C1 segment of cervical spinal cord (tissue), 14 donors: ENCODE measurements at places on chromosomes 3 and 15.

DNA sequence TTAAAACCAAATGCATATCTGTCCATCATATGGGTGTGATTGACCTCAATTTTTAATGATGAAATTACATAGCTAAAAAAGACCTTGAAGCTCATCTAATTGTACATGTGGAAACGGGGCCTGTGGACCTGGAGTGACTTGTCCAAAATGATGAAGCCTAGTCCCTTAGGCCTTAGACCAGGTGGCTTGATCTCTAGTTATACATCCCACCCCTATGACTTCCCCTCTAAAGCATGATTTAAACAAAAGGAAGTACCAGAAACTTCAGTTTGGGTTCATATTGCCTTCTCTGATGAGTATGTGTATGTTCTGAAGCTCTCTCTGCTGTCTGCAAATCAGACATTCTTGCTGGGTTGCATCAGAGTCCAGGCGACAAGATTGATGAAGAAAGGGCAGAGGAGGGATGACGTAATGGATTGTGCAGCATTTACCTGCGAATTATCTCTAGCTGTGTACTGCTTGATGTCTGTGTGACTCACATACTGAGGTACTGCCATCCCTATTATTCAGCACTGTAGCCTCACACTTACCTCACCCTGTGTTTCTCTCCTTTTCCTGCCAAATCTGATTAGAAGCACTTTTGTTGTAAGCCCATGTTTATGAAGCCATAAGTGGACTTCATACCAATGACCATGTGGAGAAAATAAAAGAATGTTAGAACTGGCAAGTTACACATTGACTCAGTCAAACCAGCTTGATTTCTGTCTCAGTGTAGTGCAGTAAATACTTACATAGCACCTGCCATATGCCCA is 111.5 kb downstream of the FILIP1L start:
- no peak for DNase-seq

- no peak for DNase-seq
Measured at GRCh38 chr3:74693696-74694393, 79.4 kb upstream of the CNTN3 start.

DNA sequence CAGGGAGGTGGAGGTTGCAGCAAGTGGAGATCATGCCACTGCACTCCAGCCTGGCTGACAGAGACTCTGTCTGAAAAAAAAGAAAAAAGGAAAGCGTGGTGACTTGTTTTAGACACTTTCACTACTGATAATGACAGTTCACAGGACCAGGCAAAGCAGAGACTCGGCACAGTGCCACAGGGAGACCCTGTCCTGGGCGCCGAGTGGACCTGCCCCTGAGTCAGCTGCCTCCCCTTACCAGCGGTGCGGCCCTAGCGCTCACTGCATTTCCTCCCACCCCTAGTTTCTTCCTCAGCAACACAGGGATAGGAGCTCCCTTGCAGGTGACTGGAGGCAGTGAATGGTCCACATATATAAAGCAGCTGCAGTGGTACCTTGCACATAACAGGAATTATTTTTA is 38.7 kb upstream of the NSMCE3 start:
- no peak for DNase-seq

- DNase-seq, result no peak
Measured at GRCh38 chr15:90124507-90124906, 22.2 kb upstream of the IDH2 start.

DNA sequence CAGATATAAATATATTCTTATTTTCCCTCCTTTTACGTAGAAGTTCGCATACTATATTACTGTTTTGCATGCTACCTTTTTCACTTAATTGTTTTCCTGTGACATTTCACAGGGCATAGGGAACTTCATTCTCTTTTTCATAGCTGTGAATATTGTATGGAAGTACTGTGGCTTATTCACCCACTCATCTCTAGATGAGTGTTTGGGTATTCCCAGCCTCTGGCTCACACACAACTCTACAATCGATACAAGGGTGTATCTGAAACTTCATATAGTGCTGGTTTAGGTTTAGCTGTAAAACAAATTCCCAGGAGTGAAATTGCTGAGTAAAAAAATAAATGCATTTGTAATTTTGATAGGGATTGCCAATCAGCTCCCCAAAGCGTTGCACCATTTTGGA is 55.3 kb upstream of the MAGI1 start:
- DNase-seq, result no peak

DNA sequence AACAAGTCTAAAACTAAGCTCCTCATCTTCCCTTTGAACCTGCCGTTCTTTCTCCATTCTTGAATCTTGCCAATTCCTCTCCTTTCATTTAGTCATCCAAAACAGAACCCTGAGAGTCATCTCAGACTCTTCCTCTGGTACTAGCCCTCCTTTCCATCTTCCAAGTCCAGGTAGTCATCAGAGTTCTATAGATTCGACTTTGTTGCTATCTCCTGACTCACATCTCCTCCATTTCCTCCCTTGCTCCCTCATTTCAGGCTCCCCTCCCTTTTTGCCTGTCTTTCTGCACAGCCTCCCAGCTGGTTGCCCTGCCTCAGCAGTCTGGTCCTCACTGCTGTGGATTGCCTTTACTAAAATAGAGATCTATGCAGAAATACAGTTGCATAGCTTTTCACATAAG is 4.7 kb downstream of the ATG7 start:
- DNase-seq, result no peak

- no peak for DNase-seq
Measured at GRCh38 chr15:29396176-29396811, 126.7 kb upstream of the NSMCE3 start.

- no peak for DNase-seq
Measured at GRCh38 chr3:109440353-109440752, 103.0 kb upstream of the DPPA4 start.

GRCh38 chr3:194711913-194712312 is 26.2 kb downstream of the FAM43A start:
- no peak for DNase-seq

DNA sequence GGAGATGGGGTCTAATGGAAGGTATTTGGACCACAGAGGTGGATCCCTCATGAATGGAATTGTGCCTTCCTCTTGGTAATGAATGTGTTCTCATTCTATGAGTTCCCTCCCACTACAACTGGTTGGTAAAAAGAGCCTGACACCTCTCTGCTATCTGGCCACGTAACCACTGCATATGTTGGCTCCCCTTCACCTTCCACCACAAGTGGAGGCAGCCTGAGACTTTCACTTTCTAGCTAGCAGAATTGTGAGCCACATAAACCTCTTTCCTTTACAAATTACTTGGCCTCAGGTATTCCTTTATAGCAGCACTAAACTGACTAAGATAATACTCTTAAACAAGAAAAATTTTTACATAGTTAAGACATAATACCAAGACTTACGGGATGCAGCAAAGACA is 155.3 kb downstream of the NR1I2 start:
- DNase-seq, result no peak

DNA sequence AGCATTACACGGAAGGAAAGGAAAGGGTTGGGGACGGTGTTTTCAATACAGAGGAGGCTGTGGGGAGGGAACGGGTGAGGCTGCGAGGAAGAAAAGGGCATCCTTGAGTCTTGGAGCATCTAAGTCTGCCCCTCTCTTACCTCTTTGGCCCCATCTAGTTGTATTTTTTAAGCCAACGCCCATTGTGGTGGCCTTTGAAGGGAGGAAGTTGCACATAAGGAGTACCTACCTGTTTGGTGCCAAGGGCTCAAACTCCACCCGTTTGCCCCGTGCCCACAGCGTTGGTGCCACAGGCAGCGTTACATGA is 146.1 kb upstream of the UMPS start:
- no peak for DNase-seq
